ENCODE measurements at places on chromosomes 3 and 15.

- no peak for DNase-seq
Measured at GRCh38 chr3:190883141-190883540, 20.6 kb upstream of the GMNC start.

GRCh38 chr15:98548139-98548971 is 100.0 kb upstream of the IGF1R start:
- DNase-seq, result peak; percentile 25

GRCh38 chr3:58009026-58009748 is 965 bp downstream of the FLNB start:
- DNase-seq, result no peak

GRCh38 chr15:89105147-89105546 is 16.9 kb downstream of the ABHD2 start:
- no peak for DNase-seq
